ENCODE measurements at places on chromosomes 6 and 20.

DNA sequence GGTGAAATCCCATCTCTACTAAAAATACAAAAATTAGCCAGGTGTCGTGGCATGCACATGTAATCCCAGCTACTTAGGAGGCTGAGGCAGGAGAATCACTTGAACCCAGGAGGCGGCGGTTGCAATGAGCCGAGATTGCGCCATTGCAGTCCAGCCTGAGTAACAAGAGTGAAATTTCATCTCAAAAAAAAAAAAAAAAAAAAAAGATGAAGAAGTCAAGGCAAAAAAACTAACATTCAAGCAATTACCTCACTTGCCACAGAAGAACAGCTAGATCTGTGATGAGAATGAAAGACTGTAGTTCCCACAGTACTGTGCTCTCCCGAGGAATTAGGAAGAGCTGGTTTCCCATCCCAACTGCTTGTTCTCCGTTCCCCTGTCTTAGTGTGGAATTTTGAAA lies 144.7 kb upstream of the ECI2 start:
- DNase-seq, result no peak

GRCh38 chr20:63895202-63895951 lies 451 bp downstream of the DNAJC5 start:
- no peak for DNase-seq

DNA sequence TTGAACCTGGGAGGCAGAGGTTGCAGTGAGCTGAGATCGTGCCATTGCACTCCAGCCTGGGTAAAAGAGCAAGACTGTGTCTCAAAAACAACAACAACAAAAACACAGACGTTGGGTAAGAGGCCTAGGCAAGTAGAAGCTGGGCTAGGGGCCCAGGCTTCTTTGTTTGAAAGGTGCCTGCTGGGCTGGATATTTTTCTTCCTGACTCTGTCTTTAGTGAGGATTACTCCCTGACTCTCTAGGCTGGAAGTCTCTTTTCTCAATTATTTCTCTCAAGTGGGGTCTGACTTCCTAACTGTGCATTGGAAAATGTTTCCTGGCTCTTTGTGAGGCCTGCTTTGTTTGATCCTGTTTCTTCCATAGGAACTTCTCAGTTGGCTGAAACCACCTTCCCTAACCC lies 76.5 kb upstream of the DTNBP1 start:
- DNase-seq, result no peak

GRCh38 chr6:154092326-154092962 lies 53.4 kb downstream of the OPRM1 start:
- DNase-seq, result no peak

GRCh38 chr6:11439017-11439420 lies 98.5 kb upstream of the TMEM170B start:
- DNase-seq, result no peak

DNA sequence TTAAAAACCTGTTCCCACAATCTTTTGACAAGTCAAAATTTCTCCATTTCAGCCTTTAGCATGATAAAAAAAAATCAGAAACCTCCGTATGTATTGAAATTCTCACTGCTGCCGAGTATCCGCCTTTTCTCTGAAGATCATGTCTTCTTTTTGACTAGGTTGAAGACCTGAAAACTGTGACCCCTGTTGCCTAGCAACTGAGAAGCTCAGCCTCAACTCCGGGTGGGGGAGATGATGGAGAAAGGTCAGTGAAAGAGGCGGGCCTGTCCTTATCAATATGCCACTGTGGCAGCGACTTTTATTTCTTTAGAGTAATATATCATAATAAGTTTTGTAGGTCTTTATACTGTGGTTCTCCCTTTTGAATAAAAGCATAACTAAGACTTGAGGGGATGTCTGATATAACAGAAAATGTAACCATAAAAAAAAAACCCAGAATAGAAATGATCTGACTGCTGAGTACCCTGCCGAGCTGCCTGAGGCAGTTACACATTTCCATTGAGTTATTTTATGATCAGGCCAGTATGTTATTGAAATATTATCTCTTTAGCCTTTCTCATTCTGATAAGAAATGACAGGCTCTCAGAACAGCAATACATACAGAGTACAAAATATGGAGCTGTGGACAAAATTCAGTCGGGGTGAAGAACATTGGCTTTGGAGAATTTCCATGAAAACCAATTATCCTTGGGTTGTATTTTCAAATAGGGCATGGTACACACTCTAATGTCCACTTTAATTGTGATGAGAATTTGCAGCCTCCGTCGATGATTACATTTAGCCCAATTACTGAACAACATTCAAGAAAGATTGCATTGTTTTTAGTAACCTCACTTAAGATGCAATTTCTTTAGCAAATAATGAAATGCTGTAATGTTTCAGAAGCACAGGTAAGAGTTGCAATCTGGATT lies 136.7 kb upstream of the EEF1E1 start:
- no peak for DNase-seq

GRCh38 chr6:33950891-33951889 lies 147.4 kb upstream of the MLN start:
- DNase-seq, result no peak

DNA sequence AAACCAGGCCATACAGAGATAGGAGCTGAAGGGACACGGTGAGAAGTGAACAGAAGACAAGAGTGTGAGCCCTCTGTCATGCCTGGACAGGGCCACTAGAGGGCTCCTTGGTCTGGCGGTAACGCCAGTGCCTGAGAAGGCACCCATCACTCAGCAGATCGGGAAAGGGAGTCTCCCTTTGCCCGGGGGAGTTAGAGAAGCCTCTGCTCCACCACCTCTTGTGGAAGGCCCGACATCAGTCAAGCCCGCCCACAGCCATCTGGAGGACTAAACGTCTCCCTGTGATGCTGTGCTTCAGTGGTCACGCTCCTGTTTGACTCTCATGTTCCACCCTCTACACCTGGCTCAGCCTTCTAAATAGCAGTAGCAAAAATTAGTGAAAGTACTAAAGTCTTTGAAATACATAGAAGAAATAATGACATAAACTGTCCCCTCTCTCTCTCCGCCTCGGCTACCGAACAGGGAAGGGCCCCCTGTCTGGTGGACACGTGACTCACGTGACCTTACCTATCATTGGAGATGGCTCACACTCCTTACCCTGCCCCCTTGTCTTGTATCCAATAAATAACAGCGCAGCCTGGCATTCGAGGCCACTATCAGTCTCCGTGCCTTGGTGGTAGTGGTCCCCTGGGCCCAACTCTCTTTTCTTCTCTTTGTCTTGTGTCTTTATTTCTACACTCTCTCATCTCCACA lies 66.7 kb downstream of the RPP21 start:
- DNase-seq, result no peak

- DNase-seq, result no peak
Measured at GRCh38 chr6:17311595-17312311, 30.6 kb downstream of the RBM24 start.

DNA sequence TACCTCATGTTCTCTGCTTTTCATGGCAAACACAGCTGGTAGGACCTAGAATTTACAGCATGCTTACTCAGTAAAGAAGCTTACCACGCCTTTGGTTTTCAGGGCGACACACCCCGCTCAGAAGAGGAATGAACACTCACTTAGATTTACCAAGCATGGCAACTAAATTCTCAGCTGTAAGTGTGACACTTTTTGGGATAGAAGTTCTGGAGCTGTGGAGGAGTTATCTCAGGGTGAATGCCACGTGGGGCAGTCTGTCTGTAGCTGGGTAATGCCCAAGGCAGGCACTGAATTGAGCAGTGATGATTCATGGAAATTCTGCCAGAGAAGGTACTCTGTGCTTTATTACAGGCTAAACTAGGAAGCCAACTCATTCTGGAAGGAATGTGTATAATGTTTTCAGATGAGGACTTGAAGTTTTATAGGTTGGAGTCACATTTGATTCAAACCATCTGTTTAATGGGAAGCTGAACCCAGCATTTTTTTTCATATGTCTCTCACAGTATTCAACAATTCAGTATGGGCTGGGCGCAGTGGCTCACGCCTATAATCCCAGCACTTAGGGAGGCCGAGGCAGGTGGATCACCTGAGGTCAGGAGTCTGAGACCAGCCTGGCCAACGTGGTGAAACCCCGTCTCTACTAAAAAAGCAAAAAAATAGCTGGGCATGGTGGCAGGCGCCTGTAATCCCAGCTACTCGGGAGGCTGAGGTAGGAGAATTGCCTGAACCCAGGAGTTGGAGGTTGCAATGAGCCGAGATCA lies 3.5 kb upstream of the PRIM2 start:
- DNase-seq, result no peak

DNA sequence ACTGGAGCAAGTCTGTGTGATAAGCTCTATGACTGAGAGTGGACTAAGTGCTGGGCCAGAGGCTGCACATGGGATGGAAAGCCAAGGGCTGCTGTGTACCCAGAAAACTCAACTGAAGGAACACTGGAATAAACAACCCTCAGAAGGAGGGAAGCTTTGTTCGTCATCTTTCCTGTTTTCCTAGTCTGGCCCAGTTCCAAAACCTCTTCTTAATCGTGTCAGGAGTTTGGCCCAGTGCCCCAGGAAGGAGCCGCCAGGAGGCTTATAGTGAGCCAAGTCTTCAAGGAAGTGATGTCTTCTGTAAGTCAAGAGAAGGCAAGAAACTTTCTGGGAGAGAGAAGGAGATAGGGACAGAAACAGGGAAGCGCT lies 23.3 kb upstream of the TOP1 start:
- no peak for DNase-seq

DNA sequence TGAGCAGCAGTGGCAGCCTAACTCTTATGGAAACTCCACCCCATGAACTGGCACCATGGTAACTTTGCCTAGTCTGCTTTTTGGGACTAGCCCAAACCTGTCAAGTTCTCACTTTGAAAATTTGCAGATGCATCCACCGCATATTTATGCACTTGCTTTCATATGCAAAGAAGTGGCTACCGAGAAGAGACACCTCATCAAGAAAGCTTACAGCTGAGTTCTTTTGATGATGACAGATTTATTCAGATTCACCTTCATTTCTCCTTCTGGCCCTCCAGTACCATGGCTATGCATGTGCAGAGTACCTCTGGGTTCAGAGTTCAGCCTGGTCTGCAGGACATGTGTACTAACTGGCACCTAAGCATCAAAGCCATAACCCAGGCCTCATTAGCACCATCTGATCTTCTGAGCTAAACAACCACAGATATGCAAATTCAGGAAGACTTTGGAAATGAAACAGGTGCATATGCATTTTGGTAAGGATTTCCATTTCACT lies 154.3 kb upstream of the TENT5A start:
- DNase-seq, result no peak

DNA sequence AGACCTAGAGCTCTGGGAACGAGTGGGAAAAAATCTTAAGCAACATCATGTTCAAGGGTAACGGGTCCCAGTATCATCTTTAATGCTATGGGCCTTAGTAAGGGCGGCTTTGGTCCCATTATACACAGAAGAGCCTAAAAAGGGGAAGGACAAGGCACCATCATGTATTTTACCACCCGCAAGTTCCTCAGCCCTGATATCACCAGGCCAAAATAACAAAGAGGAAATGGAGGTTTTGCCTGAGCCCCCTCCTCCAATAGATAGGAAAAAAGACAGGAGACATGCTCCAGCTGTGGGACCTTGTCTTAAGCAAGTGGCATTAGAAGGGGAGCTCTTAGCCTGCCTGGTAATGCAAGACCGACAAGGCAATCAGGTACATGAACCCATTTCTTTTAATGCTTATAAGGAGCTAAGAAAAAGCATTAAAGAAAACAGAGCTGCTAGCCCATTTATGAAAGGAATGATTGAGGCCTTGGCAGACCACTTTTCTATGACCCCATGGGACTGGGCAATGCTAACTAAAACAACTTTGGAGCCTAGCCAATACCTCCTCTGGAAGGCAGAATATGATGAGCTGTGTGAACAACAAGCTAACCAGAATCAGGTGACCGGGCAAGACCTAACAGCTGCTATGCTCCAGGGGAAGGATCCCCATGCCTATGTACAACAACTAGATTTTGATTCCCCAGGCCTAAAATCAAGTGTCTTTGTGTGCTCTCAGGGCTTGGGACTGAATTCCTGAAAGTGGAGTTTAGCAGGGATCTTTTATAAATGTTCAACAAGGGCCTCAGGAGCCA lies 23.2 kb downstream of the HLA-DPA1 start:
- no peak for DNase-seq

- DNase-seq, result no peak
Measured at GRCh38 chr20:55469074-55469473, 536.2 kb downstream of the CBLN4 start.

DNA sequence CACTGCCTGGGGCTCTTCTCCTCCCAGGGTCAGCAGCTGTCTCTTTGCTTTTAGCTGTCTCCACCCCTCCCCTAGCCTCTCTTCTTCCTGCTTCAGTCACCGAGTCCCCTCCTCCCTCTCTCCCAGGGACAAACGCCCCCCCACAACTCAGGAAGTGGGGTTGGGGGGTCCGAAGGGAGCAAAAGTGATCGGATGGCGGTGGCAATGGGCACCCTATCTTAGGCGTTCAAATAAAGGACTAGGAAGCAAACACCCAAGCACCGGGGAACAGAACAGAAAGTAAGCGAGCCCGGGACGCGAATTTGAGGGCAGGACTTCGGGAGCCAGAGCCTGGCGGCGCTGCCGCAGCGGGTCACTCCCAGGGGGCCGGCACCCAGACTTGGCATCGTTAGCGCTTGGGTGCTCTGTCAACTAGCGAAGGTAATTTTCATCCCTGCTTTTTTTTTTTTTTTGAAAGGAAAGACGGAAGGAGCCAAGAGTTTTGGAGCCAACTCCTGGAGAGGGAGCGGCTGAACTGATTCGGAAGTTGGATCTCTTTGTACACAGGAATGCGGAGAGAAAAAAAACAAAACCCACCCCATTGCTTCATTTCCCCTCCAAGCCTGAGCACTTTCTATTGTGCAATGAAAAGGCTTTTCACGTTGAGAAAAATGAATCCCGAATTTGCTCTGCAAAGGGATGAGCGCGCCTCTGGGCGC lies 815 bp upstream of the ITPR3 start:
- no peak for DNase-seq

DNA sequence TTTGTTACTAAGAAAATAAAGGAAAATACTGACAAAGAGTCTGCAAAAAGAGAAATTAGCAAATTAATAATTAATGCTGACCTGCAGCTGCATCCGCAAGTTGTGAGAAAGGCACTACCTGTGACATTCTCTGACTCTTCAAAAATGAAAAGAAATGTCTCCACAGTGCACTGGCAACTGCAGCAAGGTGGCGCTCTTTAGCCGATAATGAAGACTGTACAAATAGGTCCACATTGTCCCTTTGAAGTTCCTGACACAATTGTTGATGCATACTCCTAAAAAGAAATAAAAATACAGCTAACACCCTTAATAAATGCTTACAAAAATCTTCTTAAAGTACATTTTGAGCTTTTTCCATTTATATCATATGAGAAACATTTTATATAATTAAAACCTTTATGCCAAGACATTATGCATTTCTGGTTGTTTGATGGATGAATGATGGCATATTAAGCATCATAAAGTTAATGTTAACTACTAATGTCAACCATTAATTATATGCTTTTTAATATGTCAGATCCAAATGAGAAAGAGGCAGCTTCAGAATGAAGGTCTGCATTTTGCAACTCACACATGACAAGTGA lies 96.5 kb downstream of the MMS22L start:
- DNase-seq, result peak; percentile 0

All from amygdala (tissue), 56 donors.